ENCODE measurements at places on chromosomes 16 and 17.
A peak's percentile ranks its signal among the peaks of the same experiment; 100 is the strongest.

GRCh38 chr17:21293831-21294210, 9.3 kb downstream of the MAP2K3 start:
- DNase-seq, result no peak

DNA sequence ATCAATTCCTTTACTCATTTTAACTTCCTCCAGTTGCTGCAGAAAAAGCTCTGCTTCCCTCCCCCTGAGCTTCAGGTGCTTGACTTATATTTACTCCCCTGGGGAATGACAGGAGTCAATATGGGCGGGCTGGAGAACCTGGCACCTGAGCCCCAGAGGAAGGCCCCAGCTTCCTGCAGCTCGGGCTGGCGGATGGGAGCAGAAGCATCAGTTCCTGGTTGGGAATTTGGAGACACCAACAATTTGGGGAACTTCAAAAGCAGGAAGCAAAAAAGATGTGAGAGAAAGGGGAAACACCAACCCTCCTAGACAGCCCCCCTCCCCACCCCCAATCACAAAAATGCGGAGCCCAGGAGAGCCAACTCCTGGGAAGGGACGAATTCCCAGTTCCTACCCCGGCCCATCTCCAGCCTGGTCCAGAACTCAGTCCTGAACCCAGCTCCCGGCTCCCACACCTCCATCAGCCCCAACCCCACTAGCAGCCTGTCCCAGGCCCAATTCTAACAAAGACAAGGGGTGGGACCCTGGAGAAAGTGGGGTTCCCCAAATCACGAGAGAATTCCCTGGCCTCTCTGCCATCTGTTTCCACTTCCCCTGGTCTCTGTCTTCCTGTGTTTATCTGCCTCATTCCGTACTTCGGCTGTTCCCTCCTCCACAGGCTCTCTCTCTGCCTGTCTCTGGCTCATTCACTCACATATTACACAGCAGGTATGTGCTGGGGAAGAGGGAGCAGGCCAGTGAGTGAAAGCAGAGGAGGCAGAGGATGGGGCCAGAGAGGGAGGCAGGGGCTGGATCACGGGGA, 16.2 kb upstream of the ASGR2 start:
- no peak for DNase-seq

DNA sequence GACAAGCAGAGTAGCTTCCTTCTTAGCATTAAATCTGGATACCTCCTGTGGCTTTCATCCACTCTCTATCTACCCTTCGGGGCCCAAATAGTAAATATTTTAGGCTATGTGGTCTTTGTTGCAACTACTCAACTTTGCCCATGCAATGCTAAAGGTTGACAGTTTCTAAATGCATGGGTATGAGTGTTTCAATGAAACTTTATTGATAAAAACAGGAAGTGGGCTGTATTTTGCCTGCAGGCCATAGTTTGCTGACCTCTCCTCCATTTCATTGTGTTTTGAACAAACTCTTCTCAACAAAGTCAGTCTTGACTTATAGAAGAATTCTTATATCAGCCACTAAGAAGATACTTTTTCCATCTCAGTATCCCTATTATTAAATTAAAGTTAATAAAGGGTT, 34.1 kb downstream of the ACSM2A start:
- DNase-seq, result no peak

GRCh38 chr17:59145571-59146096, 9.4 kb downstream of the SKA2 start:
- no peak for DNase-seq

- no peak for DNase-seq
Observed at GRCh38 chr17:82845163-82845807, 5.5 kb upstream of the ZNF750 start.

DNA sequence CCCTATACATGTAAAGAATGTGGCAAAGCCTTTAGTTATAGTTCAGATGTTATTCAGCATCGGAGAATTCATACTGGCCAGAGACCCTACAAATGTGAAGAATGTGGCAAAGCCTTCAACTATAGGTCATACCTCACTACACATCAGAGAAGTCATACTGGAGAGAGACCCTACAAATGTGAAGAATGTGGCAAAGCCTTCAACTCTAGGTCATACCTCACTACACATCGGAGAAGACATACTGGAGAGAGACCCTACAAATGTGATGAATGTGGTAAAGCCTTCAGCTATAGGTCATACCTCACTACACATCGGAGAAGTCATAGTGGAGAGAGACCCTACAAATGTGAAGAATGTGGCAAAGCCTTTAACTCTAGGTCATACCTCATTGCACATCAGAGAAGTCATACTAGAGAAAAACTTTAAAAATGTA, 42.5 kb downstream of the ZNF267 start:
- no peak for DNase-seq

DNA sequence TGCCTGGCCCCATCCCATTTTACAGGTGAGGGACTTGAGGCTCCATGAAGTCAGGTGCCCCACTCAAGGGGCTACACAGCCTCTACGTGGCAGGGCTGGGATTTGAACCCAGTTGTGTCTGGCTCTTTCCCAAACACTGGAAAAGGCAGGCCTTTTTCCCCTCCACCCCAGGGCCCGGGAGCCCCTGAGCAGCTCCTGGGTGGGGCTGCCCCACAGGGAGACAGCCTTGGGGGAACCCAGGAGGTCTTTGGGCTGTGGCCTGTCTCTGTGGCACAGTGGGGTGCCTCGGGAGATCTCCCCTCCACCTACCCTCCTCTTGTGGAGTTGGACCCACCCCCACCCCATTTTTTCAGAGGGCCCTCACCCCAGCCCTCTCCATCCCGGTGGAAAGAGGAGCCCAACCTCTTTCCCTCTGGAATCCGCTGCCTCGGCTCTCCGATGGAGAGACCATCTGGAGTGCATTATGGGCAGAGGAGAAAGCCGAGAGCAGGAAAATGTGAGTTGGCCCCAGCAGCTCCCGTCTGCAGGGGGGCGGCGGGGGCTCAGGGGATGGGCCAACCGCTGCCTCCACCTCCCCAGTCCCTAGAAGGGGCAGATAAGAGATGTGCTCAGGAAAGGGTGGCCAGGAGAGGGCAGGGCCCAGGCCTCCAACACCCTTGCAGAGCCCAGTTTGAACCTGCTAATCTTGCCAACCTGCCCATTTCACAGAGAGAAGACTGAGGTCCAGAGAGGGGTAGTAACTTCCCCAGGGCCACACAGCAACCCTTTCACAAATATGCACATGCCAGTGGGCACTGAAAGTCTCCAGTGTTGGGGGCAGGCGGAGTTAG, 15.4 kb upstream of the TMEM92 start:
- DNase-seq, result no peak

- DNase-seq, result no peak
Observed at GRCh38 chr17:58409432-58409831, 7.9 kb downstream of the RNF43 start.

- DNase-seq, result no peak
Observed at GRCh38 chr16:85170590-85171003, 58.3 kb upstream of the CIBAR2 start.

DNA sequence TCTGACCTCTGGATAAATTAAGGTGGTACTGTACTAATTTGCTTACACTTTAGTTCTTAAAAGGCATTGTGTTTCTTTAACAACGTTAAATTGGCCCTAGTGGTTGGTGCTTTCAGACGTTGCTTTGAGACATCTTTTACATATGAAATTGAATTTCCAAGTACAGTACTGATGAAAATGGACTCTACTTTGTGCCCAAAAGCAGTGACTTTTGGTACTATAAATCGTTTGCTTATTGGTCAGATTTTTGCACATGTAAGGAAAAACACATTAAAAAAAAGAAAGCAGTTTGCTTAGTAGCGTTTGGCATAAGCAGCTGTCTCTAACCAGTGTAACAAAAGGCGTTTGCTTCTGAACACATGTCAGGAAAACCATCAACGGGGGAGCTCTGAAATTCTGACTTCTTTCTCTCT, 139.6 kb downstream of the CDK5R1 start:
- no peak for DNase-seq

GRCh38 chr17:16211590-16211989, 3.7 kb downstream of the NCOR1 start:
- DNase-seq, result no peak

DNA sequence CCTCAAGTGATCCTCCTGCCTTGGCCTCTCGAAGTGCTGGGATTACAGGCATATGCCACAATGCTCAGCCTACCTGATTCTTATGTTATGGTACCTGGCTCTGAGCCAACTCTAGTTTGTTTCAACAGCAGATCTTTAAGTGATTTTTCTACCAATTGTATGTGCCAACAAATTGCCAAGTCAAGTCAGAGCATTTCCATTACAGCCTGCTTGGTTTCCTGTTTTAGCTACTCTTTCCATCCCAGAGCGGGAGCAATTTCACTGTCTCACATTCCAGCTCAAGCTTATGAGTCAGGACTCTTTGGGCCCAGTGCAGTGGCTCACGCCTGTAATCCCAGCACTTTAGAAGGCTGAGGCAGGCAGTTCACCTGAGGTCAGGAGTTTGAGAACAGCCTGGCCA, 30.8 kb upstream of the RBBP6 start:
- DNase-seq, result no peak

- DNase-seq, result no peak
Observed at GRCh38 chr16:54281535-54282201, 4.9 kb downstream of the IRX3 start.

DNA sequence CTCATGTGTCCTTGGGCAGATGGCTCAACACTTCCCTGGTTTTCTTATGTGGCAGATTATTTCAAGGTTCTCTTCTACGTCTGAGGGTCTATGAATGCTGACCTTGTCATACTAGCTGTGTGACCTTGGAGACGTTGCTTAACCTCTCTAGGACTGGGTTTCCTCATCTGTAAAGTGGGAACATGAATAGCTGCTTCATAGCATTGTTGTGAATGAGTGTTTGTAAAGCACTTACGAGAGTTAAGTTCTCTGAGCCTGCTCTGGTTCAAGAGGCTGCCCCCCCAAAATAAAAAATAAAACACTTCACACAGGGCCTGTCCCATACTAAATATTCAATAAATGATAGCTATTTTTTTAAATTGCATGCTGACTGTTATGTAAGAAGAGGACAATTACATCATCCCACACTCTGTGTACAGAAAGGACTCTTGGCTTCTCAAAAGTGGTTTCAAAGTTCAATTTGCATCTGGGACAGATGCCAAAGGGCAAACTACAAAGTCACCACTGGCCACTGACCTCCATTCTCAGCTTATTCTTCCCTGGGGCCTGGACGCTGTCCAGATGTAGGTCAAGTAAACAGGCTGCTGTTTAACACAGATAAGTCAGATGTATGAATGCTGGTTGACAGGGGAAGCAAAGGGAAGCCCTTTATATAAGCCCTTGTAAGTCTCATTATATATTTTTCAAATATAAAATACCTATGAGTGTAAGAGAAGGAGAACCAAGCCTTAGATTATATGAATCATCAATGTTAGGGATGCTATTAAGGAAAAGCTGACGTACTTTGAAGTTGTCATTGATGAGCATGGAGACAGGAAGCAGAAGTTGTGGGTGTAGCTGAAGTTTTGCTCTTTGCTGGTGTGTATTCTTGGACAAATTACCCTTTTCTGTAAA, 15.4 kb upstream of the NDEL1 start:
- no peak for DNase-seq

DNA sequence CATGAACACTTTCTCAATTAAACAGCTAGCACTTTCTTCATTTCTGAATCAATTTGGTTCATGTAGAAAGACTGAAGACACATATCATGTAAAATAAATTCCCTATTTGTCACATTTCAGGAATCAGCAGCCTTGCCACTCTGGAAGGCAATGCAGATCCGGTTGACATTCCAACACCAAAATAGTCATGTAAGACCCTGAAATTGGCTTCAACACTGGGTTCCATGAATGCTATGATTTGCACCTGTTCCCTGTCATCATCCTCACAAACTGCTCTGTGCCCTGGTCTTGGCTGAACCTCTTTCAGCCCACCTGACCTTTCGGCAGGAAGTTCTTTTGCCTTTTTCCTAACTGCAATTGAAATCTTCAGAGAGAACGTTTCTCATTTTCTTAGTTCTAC, 156.9 kb downstream of the CDH8 start:
- DNase-seq, result no peak

DNA sequence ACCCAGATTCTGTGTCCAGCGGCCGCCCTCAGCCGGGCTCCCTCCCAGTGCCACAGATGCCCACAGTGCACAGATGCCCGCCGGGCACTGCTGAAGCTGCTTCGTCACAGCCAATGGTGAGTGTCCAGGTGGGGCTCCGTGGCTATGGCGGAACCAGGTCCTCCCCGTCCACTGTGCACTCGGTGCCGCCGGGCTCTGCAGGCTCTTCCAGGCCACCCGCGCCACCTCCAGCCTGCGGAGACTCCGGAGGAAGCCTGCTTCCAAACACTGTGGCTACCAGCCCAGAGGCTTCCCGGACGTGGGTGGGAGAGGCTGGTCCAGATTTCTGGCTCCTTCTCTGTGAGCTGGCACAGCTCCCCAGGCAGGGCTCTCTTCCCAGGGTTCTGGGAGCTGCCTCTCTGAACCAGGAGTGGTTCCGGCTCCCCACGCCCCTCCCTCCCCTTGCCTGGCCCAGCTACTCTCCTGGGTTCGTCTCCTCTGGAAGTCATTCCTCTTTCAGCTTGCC, 2.8 kb upstream of the PYCR1 start:
- no peak for DNase-seq

DNA sequence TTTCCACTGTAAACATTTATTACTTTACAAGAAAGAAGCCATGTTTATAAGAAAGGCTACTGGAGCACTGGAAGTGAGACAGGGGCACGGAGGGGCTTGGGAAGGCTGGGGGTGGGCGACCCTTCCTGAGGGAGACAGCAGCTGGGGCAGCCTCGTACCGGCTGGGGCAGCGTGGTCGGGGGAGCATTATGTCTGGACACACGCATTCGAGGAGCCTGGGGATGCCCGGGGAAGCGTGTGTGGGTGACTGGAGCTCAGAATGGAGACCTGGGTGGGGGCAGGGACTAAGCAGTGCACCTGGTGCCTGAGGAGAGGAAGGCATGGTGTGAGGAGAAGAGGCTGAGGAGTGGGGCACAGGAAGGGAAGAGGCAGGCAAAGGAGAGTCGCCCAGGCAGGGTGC, 64.5 kb downstream of the SRCIN1 start:
- DNase-seq, result no peak

- DNase-seq, result no peak
Observed at GRCh38 chr16:86207350-86207749, 303.0 kb upstream of the FOXF1 start.

- DNase-seq, result no peak
Observed at GRCh38 chr16:4386451-4386805, 14.8 kb downstream of the VASN start.

- no peak for DNase-seq
Observed at GRCh38 chr17:32515677-32516383, 29.0 kb downstream of the CDK5R1 start.

DNA sequence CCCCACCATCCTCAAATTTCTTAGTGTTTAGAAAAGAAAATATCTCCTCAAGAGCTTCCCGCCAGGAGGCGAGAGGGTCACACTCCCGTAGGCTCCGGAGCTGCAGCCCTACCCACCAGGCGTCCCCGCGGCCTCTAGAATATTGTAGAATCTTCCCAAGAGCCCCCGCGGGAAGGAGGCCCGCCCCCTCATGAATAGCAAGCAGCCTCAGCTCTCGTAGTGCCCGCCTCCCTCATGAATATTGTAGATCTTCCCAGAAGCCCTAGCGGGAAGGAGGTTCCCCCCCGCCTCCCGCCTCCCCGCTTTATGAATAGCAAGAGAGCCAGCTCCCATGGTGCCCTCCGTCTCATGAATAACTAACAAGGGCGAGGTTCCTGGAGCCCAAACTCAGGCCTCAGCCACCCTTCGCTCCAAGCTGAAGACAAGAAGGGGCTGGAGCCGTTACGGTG, at the start of gene FBXO47:
FBXO47 (minus strand) TSS at position 114 of the 449 bp plus-strand sequence. CDS start 4,378 bp downstream, outside the sequence.
- DNase-seq, result peak; percentile 75

GRCh38 chr16:75260851-75261589, 9.6 kb upstream of the BCAR1 start:
- DNase-seq, result no peak

Measured in activated T-cell treated with anti-CD3 and anti-CD28 coated beads for 4 hours (primary cell).